H1 (cell line): ENCODE measurements at places on chromosomes 6 and 20. TPM values are rescaled to one million over a fixed set of nuclear protein-coding genes. Genes with fewer than 3 reads are reported as not detected.

GRCh38 chr6:85383042-85383441 is 66.8 kb upstream of the NT5E start:
- DNase-seq = no peak

- DNase-seq = no peak
Measured at GRCh38 chr6:108565893-108566292, 5.2 kb downstream of the FOXO3 start.

GRCh38 chr20:6769903-6770785 is 2.7 kb downstream of the BMP2 start:
- DNase-seq = peak; percentile 73

DNA sequence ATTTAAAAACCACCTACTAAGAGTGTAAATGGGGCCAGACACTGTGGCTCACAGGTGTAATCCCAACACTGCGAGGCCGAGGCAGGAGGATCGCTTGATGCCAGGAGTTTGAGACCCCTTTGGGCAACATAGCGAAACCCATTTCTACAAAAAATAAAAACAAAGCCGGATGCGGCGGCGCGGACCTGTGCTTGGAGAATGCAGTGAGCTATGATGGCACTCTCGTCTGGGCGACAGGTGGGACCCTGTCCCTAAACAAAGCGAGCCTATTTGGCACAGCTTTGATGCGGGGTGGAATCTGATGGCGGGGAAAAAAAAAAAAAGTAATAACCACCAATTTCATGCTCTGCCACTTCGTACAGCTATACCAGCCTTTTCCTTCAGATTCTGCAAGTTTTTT is 1.1 kb downstream of the TCP1 start:
- DNase-seq = no peak

GRCh38 chr6:56856036-56856580 is 98.8 kb upstream of the BEND6 start:
- no peak for DNase-seq

DNA sequence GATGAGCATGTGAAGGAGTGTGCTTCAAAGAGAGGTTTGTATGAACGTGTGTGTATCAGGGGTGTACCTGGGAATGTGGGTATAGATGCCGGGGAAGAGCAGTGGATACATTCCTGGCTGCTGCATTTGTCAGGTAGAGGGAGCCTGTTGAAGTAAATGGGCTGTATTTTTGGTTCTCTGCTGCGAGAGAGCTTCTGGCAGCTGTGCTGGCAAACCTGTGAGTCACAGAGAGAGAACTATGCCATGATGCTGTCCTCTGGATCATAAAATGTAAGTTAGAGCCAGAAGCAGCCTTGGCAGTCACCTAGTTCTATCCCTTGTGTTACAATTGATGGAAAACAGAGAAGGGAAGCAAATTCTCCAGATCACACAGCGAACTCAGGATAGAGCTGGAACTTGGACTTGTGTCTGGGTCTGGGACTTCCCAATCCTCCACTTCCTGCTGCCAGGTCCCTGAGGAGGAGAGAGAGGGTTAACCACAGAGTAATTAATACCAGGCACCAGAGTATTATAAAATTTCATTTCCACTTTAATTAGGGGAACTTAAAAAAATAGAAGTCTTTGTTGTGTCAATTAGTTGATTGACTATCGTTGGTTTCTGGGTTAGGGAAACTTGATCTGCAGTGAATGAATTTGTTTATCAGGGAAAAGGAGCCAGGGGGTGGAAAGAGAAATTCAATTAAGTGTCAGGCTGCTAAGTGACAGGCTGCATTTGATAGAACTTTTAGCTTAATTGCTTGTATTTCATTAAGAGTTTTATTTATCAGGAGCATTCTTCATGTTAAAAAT is 41.1 kb upstream of the GTSF1L start:
- no peak for DNase-seq

The COL10A1 gene
- not detected in 2 replicates for total RNA-seq

GRCh38 chr6:41704656-41705310 is 30.6 kb downstream of the TFEB start:
- no peak for DNase-seq

DNA sequence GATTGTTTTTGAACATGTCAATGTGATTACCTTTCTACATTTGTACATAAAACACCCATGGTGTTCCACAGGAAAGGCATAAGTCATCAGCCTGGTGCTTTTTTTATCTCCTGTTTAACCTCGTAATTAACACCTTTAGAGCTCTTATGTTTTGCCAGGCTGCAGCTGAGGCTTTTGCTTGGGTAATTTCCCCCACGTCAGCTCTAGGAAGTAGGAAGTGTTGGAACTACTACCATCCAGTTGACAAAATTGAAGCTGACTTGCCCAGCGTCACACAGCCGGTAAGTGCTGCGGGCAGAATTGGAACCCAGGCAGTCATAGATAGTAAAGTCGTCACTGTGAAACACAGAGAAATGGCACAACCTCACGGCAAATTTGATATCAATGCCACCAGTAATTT is 86.6 kb upstream of the BMP2 start:
- DNase-seq = no peak

- no peak for DNase-seq
Measured at GRCh38 chr6:3367630-3368029, 89.2 kb downstream of the SLC22A23 start.

- DNase-seq = no peak
Measured at GRCh38 chr6:15484821-15485220, 178.0 kb downstream of the DTNBP1 start.

- DNase-seq = no peak
Measured at GRCh38 chr20:9301129-9302090, 213.0 kb upstream of the LAMP5 start.

GRCh38 chr6:16048221-16048620 is 80.7 kb upstream of the MYLIP start:
- no peak for DNase-seq

DNA sequence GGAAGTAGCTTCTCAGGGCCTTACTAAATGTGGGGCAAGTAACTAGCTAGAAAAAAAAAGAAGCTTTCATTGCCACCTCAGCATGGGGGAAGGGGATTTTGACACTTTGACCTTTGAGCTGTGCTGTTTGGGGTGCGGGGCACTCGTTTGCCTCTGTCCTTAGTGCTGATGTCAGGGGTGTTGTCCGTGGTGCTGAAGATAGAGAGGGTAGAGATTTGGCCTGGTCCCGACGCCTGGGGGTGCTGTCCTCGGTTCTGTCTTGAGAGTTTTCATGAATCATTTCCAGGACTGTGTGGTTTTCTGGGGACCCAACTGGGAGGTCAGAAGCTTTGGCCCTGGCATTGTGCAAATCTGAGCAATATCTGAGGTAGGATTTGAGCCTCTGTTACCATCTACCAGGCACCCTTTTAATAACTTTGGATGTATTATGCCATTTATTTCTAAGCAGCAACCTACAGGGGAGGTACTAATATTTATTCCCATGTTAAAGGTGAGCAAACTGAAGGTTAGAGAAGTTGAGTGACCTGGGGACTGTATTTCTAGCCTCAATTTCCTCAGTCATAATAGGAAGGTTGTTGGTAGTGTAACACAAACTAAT is 78.0 kb downstream of the DLGAP4 start:
- DNase-seq = peak; percentile 90

The DOP1A gene
- total RNA-seq = 14.7 and 15.9 TPM in 2 replicates

The HLA-DMB gene
- total RNA-seq = 1.3 and 2.7 TPM in 2 replicates

DNA sequence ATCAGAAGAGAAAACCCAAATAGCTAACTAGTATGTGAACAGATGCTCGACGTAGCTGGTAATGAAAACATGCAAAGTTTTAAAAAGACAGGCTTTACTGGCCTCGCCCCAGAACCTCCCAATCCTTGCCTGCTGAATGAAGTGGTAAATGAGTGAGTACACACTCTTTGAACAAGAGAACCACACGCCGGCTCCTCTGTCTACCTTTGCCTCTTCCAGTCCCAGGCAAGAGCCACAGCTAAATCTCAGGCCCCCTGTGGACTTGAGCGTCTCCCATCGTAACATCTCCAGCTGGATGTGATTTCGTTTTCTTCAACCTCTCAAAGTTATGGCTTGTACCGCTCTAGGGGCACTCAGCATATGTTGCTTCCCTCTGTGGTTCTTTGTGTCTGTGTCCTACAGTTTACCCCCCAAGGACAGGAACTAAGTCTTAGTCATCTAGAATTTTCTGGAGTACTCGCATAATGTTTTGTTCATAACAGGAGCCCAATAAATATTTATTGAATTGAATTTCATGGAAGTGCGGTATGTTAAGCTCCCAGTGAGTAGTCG is 153.2 kb upstream of the TAB2 start:
- no peak for DNase-seq

DNA sequence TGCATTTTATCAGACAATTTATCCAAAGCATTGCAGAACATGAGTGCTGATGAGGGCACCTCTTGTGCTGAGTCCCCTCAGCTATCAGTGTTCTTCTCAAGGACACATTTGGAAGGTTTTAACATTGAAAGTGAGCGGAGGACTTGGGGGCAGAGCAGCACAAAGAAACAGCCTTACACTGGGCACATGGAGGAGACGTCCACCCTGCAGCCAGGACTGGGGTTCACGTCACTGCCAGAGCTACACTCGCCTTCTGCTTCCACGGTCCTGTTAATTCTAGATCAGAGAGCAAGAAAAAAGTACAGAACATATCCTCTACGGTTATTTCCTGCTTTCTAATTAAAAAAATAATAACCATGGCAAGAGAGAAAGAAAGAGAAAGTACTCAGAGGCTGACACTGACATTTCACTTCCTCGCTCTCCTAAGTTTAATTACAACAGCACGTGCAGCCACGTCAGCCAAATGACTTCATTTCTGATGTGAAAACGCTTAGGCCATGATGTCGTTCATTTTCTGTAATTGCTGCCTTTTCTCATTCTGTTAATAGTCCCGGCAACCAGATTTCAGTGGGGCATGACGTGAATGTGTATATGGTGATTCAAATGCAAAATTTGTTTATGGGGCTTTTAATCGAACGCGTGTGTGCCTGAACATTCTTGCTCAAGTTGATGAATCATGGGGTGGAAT is 5.1 kb downstream of the PRND start:
- DNase-seq = no peak

- no peak for DNase-seq
Measured at GRCh38 chr6:166207284-166207561, 39.6 kb upstream of the TBXT start.

DNA sequence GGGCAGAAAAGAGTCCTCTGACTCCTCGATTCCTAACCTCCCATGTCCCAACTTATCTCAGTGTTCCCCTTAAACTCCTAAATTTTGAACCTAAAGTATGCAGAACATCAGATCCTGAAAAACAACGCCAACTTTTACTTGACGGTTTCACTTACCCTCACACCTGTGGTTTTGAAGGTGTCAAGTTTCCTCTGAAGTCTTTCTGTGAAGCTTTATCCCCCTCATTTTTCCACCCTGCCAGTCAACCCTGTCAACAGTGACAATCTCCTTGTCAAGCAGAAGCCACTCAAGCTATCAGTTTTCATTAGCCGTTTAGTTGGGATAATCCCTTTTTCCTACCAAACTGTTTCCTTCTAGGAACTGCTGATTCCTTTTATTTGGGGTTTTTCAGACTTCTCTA is 245.4 kb upstream of the PREP start:
- no peak for DNase-seq

GRCh38 chr6:93794166-93794565 is 374.8 kb upstream of the EPHA7 start:
- DNase-seq = no peak

DNA sequence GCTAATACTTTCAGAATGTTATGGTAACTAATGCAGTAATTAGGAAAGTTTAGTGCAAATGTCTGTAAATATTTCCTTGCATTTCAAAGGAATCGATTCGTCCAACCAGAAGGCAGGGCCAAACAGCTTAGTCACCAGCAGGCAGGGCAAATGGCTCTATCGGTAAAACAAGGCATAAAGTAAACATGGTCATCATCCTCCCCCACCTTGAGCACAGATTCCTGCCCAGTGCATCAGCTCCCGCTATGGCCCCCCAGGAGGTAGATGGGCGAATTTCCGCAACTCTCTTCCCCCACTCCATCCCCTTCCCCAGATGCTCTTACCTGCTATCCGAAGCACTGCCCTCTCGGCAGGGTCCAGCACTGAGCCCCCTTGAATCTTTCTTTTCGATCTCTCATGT is 103.8 kb upstream of the BEND6 start:
- DNase-seq = no peak
